AG09309 (cell line): ENCODE measurements at places on chromosomes 4 and X.

DNA sequence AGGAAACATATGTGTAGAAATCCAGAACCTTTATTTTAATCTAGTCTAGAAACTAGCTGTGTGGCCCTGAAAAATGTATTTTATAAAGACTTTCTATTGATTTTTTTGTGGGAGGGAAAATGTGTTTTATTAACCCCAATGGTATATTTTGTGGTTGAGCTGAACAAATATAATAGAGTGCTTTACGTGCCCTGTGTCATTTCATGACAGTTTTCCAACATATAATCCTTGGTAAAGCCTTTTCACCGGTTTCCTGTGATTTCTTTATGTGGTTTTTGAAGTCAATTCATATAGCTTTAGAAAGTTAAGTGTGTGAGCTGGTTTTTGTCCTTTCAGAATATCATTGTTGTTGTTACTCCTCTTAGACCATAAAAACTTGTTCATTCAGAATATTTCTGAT, 375.7 kb downstream of the ADGRL3 start:
- DNase-seq = no peak

GRCh38 chrX:75603833-75604232, 81.0 kb upstream of the ZDHHC15 start:
- no peak for DNase-seq

DNA sequence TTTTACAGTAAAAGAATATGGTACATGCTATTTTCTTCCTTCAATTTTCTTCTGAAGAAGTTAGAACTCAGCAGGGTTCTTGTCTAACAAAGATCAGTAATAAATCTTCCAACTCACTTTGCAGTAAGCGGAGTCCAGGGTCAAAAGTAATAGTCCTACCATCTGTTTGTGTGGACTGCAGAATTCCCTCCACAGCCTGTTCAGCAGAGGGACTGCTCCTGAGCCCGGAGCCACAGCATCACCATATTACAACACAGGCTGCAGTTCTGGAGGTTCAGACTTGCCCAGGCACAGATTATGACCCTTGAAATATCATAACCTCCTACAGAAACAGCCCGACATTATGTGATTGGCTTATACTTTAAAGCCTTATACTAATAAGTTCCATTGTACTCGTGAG, 10.3 kb downstream of the FHDC1 start:
- DNase-seq = no peak

DNA sequence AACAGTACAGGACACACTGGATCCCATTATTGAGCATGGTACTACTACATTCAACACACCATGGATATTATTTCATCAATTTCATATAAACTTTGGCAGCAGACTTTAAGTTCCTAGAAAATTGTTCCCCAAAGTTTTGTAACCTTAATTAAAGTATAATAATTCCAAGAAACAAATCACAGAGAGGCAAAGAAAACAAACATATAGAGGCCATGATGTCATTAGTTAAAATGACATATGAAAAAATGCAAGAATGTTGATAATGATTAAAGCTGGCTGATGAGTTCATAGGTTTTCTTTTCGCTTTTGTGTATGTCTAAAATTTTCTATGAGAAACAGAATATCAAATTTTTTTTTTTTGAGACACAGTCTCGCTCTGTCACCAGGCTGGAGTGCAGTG, 26.8 kb downstream of the LRBA start:
- DNase-seq = no peak

- DNase-seq = no peak
These were observed 152.0 kb upstream of the SLC4A4 start for GRCh38 chr4:71186566-71187403.

DNA sequence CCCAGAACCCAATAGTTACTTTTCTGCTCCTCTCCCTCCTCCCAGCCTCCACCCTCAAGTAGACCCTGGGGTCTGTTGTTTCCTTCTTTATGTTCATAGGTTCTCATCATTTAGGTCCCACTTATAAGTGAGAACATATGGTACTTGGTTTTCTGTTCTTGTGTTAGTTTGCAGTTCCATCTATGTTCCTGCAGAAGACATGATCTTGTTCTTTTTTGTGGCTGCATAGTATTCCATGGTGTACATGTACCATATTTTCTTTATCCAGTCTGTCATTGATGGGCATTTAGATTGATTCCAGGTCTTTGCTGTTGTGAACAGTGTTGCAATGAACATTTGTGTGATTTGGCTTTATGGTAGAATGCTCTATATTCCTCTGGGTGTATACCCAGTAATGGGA, 47.8 kb upstream of the LEF1 start:
- DNase-seq = no peak

DNA sequence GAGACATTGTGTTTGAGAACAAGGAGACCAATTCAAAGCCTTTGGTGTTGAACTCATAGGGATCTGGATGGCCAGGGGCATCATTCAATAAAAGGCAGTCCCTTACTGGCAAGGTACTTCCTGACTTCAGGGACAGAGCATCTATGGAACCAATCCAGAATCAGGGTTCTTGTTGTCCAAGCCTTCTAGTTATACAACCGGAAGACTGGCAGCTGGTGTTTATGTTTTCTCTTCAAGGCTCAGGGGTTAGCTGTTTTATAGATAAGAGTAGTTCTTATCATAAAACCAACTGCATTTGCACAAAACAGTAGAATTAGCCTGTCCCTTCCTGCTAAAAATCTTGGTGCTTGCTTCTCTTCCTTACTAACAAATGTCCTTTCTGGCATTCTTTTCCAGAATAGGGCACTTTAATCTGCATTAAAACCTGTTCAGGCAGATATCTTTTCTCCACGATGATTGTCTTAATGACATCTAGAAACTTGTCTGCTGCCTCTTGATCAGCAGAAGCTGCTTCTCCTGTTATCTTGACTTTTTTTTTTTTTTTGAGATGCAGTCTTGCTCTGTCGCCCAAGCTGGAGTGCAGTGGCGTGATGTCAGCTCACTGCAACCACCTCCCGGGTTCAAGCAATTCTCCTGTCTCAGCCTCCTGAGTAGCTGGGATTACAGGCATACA, 38.4 kb upstream of the ARHGEF6 start:
- DNase-seq = no peak

GRCh38 chrX:150074175-150074574, 135.9 kb upstream of the EOLA2 start:
- DNase-seq = no peak

GRCh38 chr4:48766131-48766792, 13.8 kb downstream of the FRYL start:
- DNase-seq = no peak

DNA sequence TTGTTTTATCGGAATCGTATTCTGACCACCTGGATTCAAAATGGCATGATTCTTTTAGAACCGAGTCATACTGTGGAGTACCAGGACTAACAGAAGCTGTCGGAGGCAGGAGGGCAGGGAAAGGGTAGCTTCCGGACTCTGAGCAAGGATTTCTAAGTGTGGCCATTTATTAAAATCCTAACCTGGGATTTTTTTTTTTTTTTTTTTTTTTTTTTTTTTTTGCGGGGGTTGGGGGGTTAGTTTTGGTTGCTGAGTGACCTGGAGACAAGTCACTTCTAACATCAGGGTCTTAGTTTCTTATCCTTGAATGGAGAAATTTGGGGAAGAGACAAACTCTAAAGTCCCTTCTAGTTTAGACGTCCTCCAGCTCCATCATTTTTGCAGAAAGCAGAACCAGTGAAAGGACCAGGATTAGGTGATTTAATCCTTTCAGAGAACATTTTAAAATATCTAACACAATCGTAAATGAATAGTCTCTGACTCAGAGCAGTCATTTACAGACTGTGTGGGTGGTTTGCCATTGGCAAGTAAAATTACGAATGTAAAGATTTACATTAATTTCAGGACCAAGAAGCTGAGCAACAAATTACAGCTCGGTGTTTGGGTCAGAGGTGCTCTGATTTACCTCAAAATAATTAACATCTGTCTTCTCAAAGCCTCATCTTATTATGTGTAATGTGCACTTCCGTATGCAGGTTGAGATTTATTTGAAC, 7.3 kb downstream of the SLC25A5 start:
- DNase-seq = no peak

- no peak for DNase-seq
These were observed 511.5 kb upstream of the FAM241A start for GRCh38 chr4:111633663-111634266.

DNA sequence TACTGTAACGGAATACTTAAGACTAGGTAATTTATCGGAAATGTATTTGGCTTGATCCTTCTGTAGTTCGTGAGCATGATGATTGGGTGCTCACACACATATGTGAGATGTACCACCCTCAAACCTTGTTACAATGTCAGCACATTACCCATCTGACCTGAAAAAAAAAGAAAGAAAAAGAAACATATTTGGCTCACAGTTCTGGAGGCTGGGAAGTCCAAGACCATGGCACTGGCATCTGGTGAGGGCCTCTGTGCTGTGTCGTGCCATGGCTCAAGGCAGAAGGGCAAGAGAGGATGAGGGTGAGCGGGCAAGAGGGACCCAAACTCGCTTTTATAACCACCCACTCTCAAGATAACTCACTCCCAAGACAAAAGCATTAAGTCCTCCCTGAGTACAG, 7.0 kb upstream of the CLDN24 start:
- DNase-seq = no peak

GRCh38 chr4:84258905-84259830, 239.9 kb downstream of the NKX6-1 start:
- DNase-seq = no peak

- DNase-seq = peak; percentile 2
These were observed 195.7 kb downstream of the GPAT3 start for GRCh38 chr4:83731609-83732008.

GRCh38 chr4:126708716-126709115, 924.0 kb upstream of the INTU start:
- no peak for DNase-seq
